Stimulated activated CD4-positive, alpha-beta T cell treated with anti-CD3 and anti-CD28 coated beads, Interleukin-1b, Interleukin-23, amount 100 ng/mL, for 1 hour (primary cell): ENCODE measurements at places on chromosomes 6 and 20.

GRCh38 chr20:17493173-17493572, 38.0 kb downstream of the BFSP1 start:
- DNase-seq: no peak

GRCh38 chr6:14162826-14163225, 45.3 kb downstream of the CD83 start:
- DNase-seq: no peak

DNA sequence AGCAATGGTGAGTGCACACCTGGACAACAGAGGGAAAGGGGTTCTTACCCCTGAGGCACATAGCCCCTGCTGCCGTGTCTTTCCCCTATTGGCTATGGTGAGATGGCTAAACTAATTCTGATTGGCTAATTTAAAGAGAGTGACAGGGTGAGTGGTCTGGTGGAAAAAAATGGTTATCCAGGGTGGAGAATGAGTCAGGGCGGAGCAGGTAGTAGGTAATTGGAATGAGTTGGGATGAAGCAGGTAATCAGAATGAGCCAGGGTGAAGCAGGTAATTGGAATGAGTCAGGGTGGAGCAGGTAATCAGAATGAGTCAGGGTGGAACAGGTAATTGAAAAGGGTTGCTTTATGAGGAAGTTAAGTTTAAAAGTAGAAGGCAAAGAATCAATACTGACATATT, 200.3 kb downstream of the EYA4 start:
- no peak for DNase-seq

- no peak for DNase-seq
Measured at GRCh38 chr6:150430815-150431214, 62.0 kb downstream of the IYD start.

GRCh38 chr20:50153153-50153499, 397 bp downstream of the PEDS1 start:
- no peak for DNase-seq

DNA sequence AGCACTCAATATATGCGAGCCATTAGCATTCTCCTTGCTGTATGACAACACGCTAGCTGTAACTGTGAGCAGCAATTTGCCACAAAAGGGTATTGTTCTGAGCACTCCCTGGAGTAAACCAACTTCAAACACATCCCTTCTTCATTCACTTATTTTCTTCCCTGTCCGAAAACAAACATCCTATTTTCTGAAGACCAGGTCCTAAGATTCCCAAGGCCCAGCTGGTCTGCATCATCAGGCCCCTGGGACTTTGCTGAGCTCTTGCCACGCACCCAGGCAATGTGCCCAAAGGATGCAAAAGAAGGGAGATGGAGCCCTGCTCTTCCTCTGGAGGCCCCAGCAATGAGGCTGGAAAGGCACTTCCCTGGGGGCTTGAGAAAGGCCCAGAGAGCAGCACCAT, 118.1 kb downstream of the PREX1 start:
- DNase-seq: no peak

DNA sequence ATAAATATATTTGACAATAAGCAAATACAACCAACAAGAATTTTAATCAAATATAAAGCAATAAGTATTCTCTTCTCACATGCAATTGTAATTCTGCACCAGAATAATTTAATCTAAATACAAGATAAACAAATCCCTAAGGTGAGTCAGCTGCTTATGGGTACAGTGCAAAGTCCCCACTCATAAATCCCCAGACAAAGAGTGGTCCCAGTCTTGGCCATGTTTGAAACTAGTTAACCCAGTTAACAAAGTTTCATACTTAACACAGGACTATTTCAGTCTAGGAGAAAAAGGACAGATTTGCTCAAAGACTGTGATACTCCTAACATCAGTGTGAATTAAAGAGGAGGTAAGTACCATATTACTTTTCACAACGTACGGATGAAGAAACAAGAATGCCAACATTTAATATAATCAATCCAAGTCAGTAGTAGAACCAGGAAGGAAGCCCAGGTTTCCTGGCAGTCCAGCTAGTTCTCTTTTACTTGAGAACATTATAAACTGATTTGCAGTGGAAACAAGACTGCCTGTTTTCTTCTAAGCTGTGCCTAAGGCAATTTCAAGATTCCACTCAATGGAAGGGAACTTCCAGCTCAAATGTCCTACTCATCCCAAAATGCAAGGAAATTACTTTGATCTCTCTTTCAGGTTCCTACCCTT, 10.4 kb downstream of the SAMD3 start:
- DNase-seq: no peak

DNA sequence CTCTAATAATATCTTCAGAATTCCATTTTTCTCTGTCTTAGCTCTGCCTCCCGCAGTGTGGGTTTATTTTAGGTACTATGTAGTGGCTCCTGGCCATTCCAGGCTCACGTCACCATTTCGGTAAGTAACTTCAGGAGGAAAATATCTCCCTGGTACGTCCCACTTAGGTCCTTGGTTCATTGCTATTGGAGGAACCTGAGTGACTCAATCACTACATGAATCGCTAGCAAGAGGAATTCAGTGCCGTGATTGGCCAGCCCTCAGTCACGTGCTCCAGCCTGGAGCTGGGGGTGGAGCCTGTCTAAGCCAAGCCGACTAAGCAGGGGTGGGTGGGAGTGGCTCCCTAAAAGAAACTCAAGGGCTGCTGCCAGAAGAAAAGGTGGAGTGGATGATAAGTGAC, 67.3 kb upstream of the E2F3 start:
- no peak for DNase-seq

- DNase-seq: no peak
Measured at GRCh38 chr20:59207235-59207634, 43.6 kb downstream of the ZNF831 start.

DNA sequence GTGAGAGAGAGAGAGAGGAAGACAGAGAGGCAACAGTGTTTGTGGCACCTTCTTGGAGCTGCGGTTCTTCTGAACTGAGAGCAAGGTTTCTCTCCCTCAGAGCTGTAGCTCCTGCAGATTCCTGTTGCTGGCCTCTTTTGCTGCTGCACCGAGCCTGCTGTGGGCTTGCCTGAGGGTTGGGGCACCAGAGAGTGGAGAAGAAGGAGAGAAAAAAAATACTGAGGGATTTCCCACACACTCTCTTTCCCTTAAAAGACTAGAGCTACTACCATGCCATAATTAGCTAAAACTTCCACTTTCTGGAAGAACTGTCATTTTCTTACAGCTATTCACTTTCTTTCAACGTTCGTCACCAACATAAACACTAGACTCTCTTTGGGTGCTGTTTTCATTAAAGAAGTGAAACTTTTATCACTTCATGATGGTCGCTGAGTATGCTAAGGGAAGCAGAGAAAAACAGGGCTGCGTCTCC, 18.2 kb upstream of the ECI2 start:
- no peak for DNase-seq

DNA sequence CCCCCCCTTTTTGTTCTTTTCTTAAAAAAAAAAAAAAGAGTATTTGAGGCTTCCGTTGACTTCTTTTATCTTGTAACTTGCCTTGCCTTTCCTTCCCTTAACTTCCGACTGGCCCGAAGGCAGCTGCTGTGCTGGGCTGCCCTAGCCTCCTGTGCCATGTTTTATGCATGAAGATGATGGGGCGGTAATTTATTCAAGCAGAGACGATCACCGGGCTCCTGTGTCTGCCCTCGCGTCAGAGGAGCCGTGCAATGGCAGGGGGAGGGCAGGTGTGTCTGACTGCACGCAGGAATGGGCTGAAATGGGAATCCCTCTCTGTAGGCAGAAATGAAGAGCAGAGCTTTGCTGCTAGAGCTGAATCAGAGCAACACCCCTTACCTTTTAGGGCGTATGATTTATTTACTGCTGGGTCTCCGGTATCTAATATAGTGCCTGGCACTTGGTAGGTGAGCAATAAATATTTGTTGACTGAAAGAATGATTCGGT, 106.3 kb upstream of the RIPOR2 start:
- DNase-seq: no peak

DNA sequence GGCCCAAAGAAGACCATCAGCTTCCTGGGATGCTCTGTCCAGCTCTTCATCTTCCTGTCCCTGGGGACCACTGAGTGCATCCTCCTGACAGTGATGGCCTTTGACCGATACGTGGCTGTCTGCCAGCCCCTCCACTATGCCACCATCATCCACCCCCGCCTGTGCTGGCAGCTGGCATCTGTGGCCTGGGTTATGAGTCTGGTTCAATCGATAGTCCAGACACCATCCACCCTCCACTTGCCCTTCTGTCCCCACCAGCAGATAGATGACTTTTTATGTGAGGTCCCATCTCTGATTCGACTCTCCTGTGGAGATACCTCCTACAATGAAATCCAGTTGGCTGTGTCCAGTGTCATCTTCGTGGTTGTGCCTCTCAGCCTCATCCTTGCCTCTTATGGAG, 5.1 kb downstream of the OR2H1 start:
- no peak for DNase-seq

- no peak for DNase-seq
Measured at GRCh38 chr6:30317913-30318589, 8.7 kb upstream of the TRIM39 start.

DNA sequence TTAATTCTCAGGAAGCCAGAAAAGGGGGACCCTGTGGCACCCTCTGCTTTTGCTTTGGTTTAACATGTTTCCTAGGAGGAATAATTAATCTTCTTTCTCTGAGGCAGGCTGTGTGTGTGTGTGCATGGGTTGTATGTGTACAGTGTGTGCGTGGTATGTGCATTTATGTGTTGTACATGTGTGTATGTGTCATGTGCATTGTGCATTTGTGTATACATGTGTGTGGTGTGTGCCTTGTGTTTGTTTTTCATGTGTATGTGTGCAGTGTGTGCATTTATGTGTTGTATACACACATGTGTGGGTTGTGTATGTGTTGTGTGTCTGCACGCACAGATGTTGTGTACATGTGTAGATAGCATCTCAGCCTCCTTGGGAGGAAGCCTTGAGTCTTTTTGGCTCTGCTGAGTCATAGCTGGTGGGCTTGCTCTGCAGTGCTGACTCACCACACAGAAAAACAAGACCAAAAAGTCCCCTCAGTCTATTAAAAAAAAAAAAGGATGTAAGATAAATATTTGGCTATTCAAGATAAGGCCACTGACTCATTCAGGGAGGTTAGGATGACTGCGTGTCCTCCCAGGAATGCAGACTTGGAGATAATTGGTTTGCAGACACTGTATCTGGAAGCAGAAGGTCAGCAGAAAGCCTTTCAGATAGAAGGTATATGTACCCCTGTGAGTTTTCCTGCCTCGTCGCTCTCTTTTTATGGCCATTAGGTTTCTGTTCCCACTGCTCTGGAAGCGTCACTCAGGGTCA, 58.6 kb downstream of the SYNJ2 start:
- DNase-seq: no peak

- no peak for DNase-seq
Measured at GRCh38 chr20:63699466-63700198, 3.2 kb downstream of the TNFRSF6B start.

- DNase-seq: no peak
Measured at GRCh38 chr6:6559994-6560570, 28.4 kb upstream of the LY86 start.

DNA sequence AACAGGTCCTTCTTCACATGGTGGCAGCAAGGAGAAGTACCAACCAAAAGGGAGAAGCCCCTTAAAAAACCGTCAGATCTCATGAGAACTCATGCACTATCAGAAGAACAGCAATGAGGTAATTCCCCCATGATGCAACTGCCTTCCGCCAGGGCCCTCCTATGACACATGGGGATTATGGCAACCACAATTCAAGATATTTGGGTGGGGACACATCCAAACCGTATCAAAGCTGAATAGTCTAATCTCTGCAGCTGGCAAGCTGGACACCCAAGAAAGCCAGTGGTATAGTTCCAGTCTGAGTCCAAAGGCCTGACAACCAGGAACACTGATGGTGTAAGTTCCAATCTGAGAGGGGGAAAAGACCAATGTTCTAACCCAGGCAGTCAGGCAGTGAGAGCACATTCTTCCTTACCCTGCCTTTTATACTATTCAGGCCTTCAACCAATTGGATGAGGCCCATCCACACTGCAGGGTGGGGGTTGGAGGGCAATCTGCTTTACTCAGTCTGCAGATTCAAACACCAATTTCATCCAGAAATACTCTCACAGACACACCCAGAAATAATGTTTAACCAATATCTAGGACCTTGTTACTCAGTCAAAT, 17.9 kb upstream of the CNKSR3 start:
- no peak for DNase-seq

- DNase-seq: no peak
Measured at GRCh38 chr20:6566821-6567220, 200.7 kb upstream of the BMP2 start.

- no peak for DNase-seq
Measured at GRCh38 chr6:111642463-111643158, 36.9 kb upstream of the TRAF3IP2 start.

DNA sequence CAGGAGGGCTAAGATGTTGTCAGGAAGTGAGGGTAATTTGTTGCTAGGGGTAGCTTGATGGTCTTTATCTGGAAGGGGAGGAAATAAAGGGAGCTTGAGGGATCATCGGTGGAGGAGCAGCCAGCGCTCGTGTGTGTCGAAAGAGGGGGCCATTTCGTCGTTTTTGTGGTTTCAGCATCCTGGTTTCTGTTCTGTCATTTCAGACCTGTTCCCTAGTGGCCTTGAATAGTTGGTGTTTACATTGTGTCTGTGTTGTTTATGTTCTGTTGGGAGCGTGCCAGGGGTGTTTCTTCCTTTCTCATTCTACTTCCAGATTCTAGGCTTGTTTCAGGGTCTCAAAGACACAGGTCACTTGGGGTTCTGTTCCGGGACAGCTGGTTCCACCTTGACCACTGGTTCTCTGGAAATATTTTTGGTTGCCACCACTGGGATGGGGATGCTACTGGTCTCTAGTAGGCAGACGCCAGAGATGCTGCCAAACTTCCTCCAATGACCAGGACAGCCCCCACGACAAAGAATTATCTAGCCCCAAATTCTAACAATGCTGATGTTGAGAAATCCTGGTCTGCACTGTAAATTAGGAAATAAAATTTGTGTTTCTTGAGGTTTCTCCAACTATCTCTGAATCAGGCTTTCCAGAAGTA, 113.9 kb upstream of the NAA20 start:
- DNase-seq: no peak

- no peak for DNase-seq
Measured at GRCh38 chr6:38051819-38052434, 232.4 kb downstream of the ZFAND3 start.

DNA sequence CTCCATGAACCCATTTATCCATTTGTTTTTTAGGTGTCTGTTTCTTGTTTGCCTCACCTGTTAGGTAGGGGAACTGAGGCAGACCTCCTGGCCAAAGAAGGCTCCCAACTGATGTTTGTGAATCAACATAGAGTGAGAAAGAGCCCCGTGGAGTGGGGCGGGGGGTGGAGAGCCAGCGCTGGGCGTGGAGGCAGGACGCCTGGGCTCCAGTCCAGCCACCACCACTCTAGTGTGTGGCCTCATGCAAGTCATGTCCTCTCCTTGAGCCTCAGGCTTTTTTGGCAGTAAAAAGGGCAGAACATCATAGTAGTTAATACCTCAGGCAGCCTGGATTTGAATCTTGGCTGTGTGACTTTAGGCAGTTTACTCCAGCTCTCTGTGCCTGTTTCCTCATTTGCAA, 42.2 kb upstream of the SCRT2 start:
- DNase-seq: no peak

DNA sequence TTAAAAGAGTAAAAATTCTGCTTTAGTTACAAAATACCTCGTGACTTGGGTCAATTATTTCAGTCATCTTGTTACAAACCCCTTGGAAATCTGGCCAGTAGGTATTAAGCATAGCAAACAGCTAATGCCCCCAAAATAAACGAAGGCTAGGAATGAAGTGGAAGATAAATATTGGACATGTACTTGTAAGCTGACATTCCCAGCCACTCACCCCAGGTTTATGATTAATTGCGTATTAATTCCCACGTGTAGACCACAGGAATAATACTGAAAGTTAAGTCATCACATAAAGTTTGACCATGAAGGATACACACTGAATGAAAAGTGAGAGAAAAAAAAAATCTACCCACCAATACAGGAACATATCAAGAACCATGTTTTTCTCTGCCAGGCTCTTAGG, 936.5 kb upstream of the ADGRB3 start:
- no peak for DNase-seq
